ENCODE measurements at places on chromosomes 6 and 20. TPM values are rescaled to one million over a fixed set of nuclear protein-coding genes. Genes with fewer than 3 reads are reported as not detected.

DNA sequence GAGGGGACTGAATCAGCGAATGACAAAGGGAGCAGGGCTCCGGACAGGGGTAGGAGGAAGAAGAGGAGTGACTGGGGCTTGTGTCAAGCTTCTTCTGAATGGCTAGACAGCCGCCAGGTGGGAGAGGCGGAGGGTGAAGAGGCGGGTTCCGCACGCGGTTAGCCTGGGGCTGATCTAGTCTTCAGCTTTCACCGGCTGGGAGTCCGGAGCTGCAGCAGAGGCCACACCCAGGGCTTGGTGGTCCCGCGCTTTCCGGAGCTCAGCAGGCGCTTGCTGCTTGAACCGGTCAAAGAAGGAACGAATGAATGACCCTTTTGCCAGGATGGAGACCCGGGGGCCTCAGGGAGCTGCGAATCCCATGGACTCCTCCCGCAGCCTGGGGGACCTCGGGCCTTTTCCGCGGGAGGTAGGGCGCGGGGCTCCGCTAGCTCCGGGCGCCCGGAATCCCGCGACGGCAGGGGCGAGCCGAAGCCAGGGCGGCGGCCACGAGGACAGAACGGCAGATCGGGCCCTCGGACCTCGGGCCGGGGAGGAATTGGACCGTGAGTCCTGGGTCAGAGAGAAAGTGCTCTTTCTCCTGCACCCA, at the start of gene C6orf141:
TSS of gene C6orf141 (plus strand) at position 177 of the 586 bp plus-strand sequence. CDS start at position 302, 125 bp downstream.
- peaks cover 17% of the 10 kb centered on the region for H3K4me1 ChIP-seq
- H3K27ac ChIP-seq = no peak within 1 kb of the TSS
- H3K36me3 ChIP-seq = no peaks in the 10 kb centered on the region
- DNase-seq = peak; percentile 39

GRCh38 chr6:99424022-99424421, 1.1 kb downstream of the PNISR start:
- H3K4me3 ChIP-seq = peak overlapping the region; percentile 87
- peaks cover 62% of the 10 kb centered on the region for H3K4me1 ChIP-seq
- H3K27me3 ChIP-seq = no peaks in the 10 kb centered on the region
- H3K36me3 ChIP-seq = peaks cover 39% of the 10 kb centered on the region

- no peaks in the 10 kb centered on the region for H3K36me3 ChIP-seq
- peak; percentile 9 for DNase-seq
- no peak overlapping the region for H3K4me3 ChIP-seq
- no peaks in the 10 kb centered on the region for H3K27me3 ChIP-seq
- no peaks in the 10 kb centered on the region for H3K4me1 ChIP-seq
Observed at GRCh38 chr6:170206851-170207431, 83.9 kb downstream of the DLL1 start.

The FAM217A gene
- not detected for total RNA-seq

DNA sequence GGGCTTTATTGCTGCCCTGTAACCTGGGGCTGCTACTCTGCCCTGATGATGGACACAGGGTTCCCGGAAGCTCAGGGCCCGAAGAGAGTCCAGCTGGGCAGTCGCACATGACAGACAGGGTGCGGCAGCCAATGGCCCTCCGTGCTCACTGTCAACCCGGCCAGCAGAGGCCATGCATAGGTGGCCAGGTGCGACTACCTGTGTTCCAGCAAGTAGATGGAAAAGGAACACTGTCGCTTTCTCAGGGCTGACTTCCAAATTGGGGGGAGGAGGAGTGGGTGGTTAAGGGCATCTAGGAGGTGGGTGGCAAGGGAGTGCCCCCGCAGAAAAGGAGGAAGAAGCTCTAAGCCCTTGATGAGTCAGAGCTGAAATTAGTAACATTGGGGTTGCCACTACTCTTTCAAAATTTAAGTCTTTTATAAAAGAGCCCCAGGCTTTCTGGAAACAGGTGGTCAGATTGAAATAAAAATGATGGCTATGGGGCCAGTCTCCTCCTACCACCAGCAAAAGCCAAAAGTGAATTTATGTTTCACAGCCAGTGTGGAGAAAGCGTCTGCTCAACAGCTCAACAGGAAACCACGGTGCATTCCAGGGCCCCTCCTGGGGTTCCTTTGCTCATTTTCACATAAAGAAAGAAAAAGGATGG, 2.3 kb upstream of the RAMACL start:
- no peak overlapping the region for H3K4me3 ChIP-seq
- peaks cover 12% of the 10 kb centered on the region for H3K4me1 ChIP-seq
- no peaks in the 10 kb centered on the region for H3K27me3 ChIP-seq
- no peak overlapping the region for H3K27ac ChIP-seq

GRCh38 chr6:69825904-69826303, 29.1 kb upstream of the LMBRD1 start:
- peaks cover 2% of the 10 kb centered on the region for H3K27me3 ChIP-seq
- DNase-seq = no peak
- no peaks in the 10 kb centered on the region for H3K36me3 ChIP-seq
- H3K4me1 ChIP-seq = no peaks in the 10 kb centered on the region
- no peak overlapping the region for H3K4me3 ChIP-seq
- no peak overlapping the region for H3K27ac ChIP-seq

DNA sequence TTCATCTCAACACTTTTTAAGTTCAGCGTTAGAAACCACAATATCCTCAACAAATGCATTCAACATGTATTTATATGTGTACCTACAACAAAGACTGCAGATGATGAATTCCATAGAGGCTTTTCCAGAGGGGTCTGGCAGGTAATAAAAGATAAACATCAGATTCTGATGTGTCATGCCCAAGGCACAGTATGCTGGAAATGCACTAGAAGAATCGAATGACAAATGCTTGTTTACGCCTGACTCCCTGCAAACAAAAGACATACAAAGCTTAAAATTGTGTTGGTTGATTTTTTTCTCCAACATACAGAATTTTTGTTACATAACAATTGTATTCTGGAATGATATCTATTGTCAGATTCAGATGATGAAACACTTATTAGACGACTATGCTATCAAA, at the start of gene LGSN:
TSS of gene LGSN (minus strand) at position 45 of the 400 bp plus-strand sequence. CDS start at position 5, 40 bp downstream.
- DNase-seq = no peak
- H3K4me1 ChIP-seq = no peaks in the 10 kb centered on the region
- H3K27ac ChIP-seq = no peak within 1 kb of the TSS
- no peak within 1 kb of the TSS for H3K4me3 ChIP-seq
- H3K36me3 ChIP-seq = no peaks in the 10 kb centered on the region

DNA sequence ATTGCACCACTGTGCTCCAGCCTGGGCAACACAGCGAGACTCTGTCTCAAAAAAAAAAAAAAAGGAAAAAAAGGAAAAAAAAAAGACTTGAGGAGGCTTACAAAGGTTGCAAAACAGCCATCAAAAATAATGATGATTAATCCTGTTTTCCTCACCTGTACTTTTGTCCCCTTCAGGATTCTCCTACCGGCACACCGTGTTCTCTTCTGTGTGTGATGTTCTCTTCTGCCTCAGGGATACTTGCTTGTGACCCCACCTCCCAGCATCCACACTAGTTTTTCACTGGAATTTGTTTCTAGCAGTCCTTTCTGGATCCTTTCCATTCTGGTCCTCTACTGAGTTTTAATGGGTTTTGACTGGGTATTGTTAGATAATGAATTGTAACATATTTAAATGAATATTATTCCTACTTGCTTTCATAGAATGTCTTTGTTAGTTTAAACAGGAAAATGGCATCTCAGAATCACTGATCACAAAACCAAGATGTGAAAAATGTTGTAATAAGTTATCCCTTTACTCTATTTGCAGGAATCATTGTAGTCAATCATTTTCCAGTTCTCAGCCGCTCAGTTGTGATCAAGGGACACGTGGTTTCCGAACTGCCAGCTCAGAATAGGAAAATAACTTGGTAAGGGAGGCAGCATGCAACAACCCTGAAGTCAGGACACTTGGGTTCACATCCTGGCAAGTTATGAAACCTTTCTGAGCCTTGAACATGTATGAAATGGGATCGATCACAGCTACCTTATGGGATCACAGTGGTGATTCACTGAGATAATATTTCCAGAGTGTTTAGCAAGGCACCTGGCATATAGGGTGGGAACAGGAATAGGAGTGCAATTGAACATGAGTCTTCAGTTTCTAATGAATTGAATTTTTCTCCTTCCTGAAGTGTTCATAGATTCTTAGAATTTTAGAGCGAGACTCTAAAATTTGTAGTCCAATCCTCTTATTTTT, 8.5 kb downstream of the C6orf89 start:
- peaks cover 48% of the 10 kb centered on the region for H3K36me3 ChIP-seq
- H3K4me3 ChIP-seq = no peak overlapping the region
- no peak overlapping the region for H3K27ac ChIP-seq

DNA sequence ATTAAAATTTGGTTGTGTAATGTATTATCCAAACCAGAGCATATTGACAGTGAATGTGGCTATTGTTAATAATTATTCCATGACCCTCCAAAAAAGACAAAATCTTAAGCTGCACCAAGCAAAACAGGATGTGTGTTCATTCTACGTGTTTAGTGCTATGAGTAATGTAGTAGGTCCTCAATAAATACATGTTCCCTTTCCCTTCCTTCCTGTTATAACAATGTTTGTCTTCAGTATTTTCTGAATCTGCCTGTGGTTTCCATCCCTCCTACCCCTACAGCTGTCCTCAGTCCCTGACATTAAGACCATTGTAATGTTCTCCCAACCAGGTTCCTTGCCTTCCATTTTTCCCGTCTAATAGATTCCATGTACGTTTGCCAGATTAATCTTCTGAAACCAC, 163.8 kb downstream of the AIG1 start:
- no peaks in the 10 kb centered on the region for H3K36me3 ChIP-seq
- H3K4me3 ChIP-seq = no peak overlapping the region
- no peaks in the 10 kb centered on the region for H3K4me1 ChIP-seq
- no peak overlapping the region for H3K27ac ChIP-seq
- no peaks in the 10 kb centered on the region for H3K27me3 ChIP-seq

- peak overlapping the region; percentile 81 for H3K27ac ChIP-seq
- peaks cover 32% of the 10 kb centered on the region for H3K4me1 ChIP-seq
- H3K4me3 ChIP-seq = peak overlapping the region; percentile 78
- H3K27me3 ChIP-seq = no peaks in the 10 kb centered on the region
Observed at GRCh38 chr6:156781861-156782631, 4.9 kb downstream of the ARID1B start.

DNA sequence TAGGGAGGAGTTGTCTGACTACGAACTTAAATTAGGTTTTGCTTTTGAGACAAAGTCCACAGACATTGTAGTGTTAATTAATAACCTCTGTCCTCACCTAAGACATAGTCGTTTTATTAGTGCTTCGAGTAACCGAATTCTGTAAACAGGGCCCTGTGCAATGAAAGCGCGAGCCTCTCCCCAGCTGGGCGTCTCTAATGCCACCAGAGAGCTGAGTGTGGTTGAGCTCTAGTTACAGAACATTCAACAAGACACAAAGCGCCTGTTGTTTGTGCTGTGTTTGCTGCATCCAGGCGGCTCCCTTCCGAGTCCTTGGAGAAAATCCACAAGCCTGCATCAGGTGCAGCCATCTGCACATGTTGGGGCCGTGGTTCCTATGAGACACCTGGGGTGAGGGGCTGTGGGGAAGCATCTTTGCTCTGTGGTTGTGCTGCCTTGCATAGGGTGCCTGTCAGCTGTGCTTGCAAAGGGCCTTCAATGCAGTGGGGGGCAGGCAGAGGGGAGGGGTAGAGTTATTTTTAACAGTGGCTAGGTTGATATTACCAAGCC, 63.9 kb downstream of the CD164 start:
- no peak overlapping the region for H3K4me3 ChIP-seq
- DNase-seq = no peak
- peaks cover 11% of the 10 kb centered on the region for H3K4me1 ChIP-seq
- peaks cover 2% of the 10 kb centered on the region for H3K27me3 ChIP-seq

GRCh38 chr20:38659597-38659880, 57.9 kb downstream of the ARHGAP40 start:
- H3K4me1 ChIP-seq = no peaks in the 10 kb centered on the region
- H3K4me3 ChIP-seq = no peak overlapping the region
- H3K36me3 ChIP-seq = no peaks in the 10 kb centered on the region

The MYCT1 gene
- not detected for total RNA-seq

- peaks cover 27% of the 10 kb centered on the region for H3K36me3 ChIP-seq
- H3K4me1 ChIP-seq = peaks cover 36% of the 10 kb centered on the region
- H3K27me3 ChIP-seq = no peaks in the 10 kb centered on the region
- no peak overlapping the region for H3K27ac ChIP-seq
- no peak for DNase-seq
Observed at GRCh38 chr6:158293122-158293521, 19.1 kb upstream of the TULP4 start.

The BPIFB4 gene
- total RNA-seq = not detected

The PRKN gene
- 0.13 TPM for total RNA-seq

DNA sequence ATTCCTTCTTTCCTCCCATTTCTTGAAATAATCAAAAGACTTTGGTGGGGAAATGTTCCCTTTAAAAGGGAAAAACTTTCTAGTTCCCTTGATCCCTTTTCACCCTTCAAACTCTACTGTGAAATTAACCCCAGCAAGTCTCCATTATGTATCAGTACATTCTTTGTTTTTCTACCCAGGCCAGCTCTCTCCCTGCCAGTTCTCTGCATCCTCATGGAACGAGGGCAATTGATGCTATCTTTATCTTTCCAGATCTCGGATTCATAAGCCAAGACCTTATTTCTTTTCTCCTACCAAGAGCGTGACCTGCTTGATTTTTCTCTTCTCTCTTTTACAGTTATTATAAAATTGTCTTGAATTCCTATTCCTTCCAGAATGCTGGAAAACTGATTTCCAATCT, 75.8 kb downstream of the ADGRB3 start:
- no peaks in the 10 kb centered on the region for H3K36me3 ChIP-seq
- DNase-seq = no peak
- no peak overlapping the region for H3K4me3 ChIP-seq
- no peaks in the 10 kb centered on the region for H3K4me1 ChIP-seq

GRCh38 chr6:36914227-36914794, 28.6 kb downstream of the C6orf89 start:
- H3K36me3 ChIP-seq = peaks cover 52% of the 10 kb centered on the region
- H3K4me1 ChIP-seq = peaks cover 57% of the 10 kb centered on the region
- H3K4me3 ChIP-seq = peak overlapping the region; percentile 18
- peak; percentile 60 for DNase-seq

The ADGRF5 gene
- total RNA-seq = not detected

DNA sequence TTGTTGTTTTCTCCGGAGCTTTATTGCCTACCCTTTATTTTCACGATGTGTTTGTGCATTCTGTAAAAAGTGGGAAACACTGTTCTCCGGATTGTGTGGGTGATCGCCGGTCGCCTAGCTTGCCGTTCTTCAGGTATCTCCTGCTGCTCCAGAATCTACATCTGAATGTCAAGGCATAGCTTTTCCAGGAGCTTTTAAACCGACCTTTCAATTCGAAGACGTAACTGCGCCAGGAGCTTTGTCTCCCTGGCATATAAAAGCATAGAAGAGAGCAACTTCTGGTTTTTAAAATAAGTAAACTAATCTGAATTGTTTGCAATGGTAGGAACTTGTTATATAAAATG, 96.0 kb downstream of the HFE start:
- DNase-seq = no peak
- peak overlapping the region; percentile 75 for H3K4me3 ChIP-seq
- peaks cover 65% of the 10 kb centered on the region for H3K4me1 ChIP-seq

GRCh38 chr6:117441824-117442264, 16.1 kb upstream of the ROS1 start:
- peaks cover 27% of the 10 kb centered on the region for H3K27me3 ChIP-seq
- DNase-seq = no peak
- H3K4me1 ChIP-seq = no peaks in the 10 kb centered on the region
- H3K27ac ChIP-seq = no peak overlapping the region
- no peak overlapping the region for H3K4me3 ChIP-seq

- DNase-seq = no peak
- H3K4me3 ChIP-seq = no peak overlapping the region
- H3K27ac ChIP-seq = no peak overlapping the region
- no peaks in the 10 kb centered on the region for H3K36me3 ChIP-seq
- H3K4me1 ChIP-seq = peaks cover 2% of the 10 kb centered on the region
Observed at GRCh38 chr6:124903797-124904196, 58.4 kb upstream of the RNF217 start.

Data from activated CD4-positive, alpha-beta memory T cell treated with anti-CD3 and anti-CD28 coated beads, Interleukin-2, amount 10 ng/mL, durations not matched to agents 7 days and 5 days (primary cell).